ENCODE measurements at places on chromosomes 7 and 10.

DNA sequence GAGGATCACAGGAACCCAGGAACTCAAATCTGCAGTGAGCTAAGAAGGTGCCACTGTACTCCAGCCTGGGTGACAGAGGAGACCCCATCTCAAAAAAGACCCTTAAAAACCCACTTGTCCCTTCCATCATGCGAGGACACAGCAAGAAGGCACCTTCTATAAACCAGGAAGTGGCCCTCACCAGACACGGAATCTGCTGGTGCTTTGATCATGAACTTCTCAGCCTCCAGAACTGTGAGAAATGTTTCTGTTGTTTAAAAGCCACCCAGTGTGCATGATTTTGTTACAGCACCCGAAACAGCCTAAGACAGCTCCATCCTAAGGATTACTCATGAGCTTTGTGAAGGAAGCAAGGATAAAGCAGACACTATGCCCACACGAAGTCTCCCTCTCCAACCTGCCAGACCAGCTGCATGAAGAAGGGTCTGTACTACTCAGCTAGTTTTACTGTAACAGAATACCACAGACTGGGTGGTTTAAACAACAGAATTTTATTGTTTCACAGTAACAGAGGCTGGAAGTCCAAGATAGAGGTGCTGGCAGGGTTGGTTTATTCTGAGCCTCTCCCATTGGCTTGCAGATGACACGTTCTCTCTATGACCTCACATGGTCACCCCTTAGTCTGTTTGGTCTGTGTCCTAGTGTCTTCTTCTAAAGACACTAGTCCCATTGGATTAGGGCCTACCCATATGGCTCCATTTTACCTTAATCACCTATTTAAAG is 13.7 kb downstream of the VIM start:
- H3K27me3 ChIP-seq = no peaks in the 10 kb centered on the region
- no peaks in the 10 kb centered on the region for H3K36me3 ChIP-seq
- H3K4me1 ChIP-seq = peaks cover 4% of the 10 kb centered on the region

DNA sequence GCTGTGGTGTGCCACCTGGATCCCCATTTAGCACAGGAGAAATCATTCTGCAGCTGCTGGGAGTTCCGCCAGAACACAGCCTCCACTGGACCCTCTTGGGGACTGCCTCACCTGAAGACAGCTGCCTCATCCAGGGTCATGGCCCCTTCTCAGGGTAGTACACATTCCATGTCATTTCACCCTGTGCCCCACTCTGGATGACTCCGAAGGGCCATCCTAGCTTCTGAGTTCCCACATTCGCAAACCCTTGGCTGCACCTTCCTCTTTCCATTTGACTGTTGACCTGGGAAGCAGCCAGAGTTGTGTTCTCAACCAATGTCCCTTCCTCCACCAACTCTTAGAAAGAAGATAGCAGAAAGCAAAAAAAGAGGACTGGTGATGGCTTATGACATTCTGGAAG is 125.6 kb upstream of the TBX20 start:
- H3K4me1 ChIP-seq = no peaks in the 10 kb centered on the region
- H3K4me3 ChIP-seq = no peak overlapping the region
- no peak for DNase-seq
- no peak overlapping the region for H3K27ac ChIP-seq
- H3K27me3 ChIP-seq = no peaks in the 10 kb centered on the region
- no peaks in the 10 kb centered on the region for H3K36me3 ChIP-seq

DNA sequence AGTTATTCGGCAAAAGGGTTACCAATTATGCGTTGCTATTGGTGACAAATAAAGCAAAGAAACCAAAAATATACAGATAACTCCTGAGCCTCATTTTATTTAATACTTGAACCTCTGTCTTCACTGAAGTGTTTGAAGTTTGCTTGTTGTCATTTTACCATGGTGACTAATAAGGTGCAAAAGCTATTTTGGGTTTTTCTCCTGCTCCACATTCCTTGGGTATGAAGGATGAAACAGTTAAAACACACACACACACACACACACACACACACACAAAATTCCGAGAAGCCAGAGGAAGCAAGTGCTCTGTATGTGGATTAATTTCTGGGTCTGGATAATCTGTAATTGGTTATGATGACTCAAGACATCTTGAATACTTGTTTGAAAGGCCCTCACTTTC is 246.5 kb downstream of the COBL start:
- H3K36me3 ChIP-seq = no peaks in the 10 kb centered on the region
- H3K27me3 ChIP-seq = no peaks in the 10 kb centered on the region
- DNase-seq = no peak
- no peak overlapping the region for H3K27ac ChIP-seq

DNA sequence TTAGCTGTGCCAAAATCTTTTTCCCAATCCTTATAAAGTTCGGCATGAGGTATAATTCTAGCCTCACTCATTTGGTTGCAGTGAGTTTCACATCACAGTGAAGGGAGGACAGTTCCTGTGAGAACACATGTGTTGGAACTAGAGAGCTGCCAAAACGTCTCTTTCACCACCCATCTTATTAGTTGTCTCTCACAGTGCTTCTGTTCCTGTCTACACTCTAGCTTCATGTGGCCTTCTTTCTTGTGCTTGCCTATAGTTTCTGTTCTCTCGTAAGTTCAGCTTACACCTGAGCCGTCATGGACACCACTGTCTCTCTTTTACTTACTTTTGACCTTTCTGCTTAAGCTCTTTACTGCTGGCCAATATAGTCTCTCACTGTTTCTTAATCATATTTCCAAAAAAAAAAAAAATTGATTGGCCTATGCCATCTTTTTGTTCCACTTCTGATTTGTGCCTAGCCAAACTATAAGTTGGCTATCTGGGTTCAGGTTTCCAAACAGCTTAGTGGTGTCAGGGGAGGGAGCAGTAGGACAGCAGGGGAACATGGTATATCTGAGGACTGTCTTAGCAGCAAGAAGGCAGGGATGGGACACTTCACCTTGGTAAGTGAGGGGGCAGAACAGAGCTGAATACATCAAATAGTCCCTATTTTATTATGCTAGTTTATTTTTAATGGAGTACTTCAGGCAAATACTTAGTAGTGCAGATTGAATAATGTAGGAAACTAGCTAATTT is 38.0 kb downstream of the ZNRF2 start:
- DNase-seq = no peak
- H3K27ac ChIP-seq = peak overlapping the region; percentile 68
- peaks cover 10% of the 10 kb centered on the region for H3K4me1 ChIP-seq
- H3K36me3 ChIP-seq = no peaks in the 10 kb centered on the region

GRCh38 chr7:69762821-69763352 is 164.6 kb downstream of the AUTS2 start:
- H3K27ac ChIP-seq = no peak overlapping the region
- no peaks in the 10 kb centered on the region for H3K36me3 ChIP-seq
- H3K4me3 ChIP-seq = no peak overlapping the region
- no peak for DNase-seq
- no peaks in the 10 kb centered on the region for H3K27me3 ChIP-seq

DNA sequence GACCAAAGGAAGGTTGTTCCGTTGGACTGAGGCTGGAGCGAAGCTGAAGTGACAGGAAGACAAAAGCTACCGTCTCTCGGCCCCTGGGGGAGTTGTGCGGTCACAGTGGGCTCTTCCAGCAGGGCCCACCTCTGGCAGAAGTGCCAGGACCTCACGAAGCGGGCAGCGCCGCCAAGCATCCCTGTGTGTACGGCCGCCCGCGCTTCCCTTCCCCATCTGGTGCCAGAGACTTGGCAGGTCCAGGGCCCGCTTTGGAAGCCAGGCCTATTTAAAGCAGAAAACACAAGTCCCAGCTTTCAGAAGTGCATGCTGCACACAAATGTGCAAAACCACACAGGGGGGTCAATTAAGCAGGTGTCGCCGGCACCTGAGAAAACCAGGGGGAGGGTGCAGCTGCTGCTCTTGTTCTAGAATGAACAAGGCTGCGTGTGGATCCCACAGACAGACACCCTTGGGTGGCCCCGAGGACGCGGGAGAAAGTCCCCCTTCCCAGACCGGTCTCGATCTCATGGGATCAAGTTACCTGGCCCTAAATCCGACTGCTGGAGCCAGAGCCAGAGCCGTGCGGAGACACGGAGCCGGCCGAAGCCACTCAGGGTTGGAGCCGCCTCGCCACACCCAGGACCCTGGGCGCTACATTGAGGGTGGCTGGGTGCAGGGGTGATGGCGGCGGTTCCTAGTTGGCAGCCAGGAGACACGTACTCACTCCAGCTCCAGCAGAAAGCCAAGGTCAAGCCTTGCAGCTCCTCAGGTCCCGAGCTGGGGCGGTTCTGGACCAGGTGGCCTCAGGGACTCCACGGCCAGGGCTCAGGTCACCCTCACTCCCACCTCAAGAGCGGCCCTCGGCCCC is 51.8 kb upstream of the PPP2R2D start:
- no peak overlapping the region for H3K27ac ChIP-seq
- H3K27me3 ChIP-seq = no peaks in the 10 kb centered on the region
- no peak for DNase-seq
- H3K4me1 ChIP-seq = no peaks in the 10 kb centered on the region
- H3K4me3 ChIP-seq = no peak overlapping the region

DNA sequence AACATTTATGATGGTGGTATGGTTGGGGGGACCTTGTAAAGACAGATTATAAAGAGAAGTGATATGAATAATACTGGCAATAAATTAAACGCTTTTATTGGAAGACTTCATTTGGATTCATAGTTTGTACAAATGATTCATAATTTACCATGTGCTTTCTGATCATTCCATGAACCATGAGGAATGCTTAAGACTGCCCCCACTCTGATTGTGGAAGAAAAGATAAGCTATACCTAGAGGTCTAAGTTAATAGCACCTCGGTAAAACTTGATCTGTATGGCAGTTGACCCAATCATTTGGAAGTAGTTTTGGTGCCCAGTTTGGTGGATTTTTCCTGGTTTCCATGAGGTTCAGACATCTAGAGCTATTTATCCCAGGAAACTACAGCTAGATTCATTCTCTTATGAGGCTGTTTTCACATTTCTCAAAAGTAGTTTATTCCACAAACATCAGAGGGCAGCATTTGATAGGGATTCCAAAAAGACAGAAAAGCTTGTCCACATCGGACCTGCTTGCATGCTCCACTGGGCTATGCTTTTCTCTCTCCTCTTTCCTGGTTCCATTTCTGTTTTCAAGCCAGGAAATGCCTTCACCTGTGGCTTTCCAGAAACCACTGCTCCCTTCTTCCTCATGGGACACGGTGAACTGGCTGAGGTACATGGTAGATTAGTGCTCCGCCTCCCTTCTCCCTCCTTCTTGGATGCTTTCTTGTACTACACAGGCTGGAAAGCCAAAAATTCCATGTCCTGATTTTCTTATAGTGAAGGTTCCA is 29.2 kb downstream of the TFAM start:
- H3K27ac ChIP-seq = no peak overlapping the region
- no peak for DNase-seq
- no peaks in the 10 kb centered on the region for H3K27me3 ChIP-seq
- H3K36me3 ChIP-seq = no peaks in the 10 kb centered on the region
- no peak overlapping the region for H3K4me3 ChIP-seq

DNA sequence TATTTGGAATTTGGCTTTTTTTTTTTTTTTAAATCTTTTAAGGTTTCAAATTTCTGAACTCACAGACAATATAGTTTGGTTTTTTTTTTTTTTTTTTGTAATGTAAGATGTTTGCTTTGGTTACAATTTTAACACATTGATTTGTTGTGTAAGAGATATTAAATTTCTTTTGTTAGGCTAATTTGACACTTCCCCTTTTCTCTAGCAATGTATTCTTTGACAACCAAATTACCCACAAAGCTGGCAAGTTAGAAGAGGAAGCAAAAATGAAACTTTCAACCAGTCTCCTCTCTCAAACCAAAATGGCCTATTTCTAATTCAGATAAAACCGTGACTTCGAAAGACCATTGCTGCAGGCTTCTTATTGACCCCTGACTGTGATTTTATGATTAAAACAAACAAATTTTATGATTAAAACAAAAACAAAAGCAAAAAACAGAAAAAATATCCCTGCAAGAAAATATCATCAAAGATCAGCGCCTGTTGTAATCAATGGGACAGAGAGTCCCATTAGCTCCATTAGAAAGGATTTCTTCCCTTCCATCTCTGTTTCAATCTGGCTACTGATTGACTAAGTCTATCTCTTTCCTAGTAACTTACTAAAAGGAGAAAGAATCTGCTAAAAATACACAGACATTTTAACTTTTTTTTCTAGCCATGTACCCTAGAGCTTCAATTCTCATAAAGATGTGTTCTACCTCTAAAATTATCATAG is 489.2 kb downstream of the MDFIC start:
- H3K27me3 ChIP-seq = no peaks in the 10 kb centered on the region
- H3K36me3 ChIP-seq = no peaks in the 10 kb centered on the region
- H3K4me3 ChIP-seq = no peak overlapping the region

- H3K27ac ChIP-seq = no peak overlapping the region
- H3K36me3 ChIP-seq = no peaks in the 10 kb centered on the region
- H3K4me3 ChIP-seq = no peak overlapping the region
Observed at GRCh38 chr10:93236393-93237040, 162.8 kb downstream of the CYP26A1 start.

DNA sequence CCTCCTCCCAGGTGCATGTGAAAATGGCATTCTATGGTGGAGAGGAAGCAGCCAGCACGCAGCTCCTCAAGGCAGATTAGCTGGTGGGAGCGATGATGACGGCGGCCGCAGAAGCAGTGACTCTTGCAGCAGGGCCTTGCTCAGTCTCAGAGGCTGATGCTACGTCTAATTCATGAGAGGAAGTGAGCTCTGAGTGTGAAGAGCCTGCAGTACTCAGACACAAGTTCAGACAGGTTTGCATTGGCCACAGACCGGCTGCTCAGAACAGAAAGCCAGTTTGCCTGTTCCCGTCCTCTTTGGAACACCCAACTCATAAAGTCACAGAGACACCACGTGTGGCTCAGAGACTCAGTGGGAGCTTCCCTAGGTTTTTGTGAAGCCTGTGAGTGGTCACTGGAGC is 136.5 kb downstream of the ADARB2 start:
- H3K4me3 ChIP-seq = no peak overlapping the region
- peaks cover 5% of the 10 kb centered on the region for H3K27me3 ChIP-seq
- no peak for DNase-seq

- peaks cover 6% of the 10 kb centered on the region for H3K36me3 ChIP-seq
- no peak overlapping the region for H3K4me3 ChIP-seq
- no peak for DNase-seq
- H3K4me1 ChIP-seq = peaks cover 1% of the 10 kb centered on the region
- H3K27me3 ChIP-seq = no peaks in the 10 kb centered on the region
Observed at GRCh38 chr10:27536437-27536836, 32.3 kb downstream of the RAB18 start.

GRCh38 chr10:100103581-100103980 is 21.9 kb upstream of the CPN1 start:
- H3K27me3 ChIP-seq = no peaks in the 10 kb centered on the region
- no peak overlapping the region for H3K4me3 ChIP-seq
- DNase-seq = no peak

All from esophagus squamous epithelium (tissue), 5 donors.